Mucosa of gallbladder (tissue), 1 donor: ENCODE measurements at places on chromosomes 6 and 20.
A peak's percentile ranks its signal among the peaks of the same experiment; 100 is the strongest.

GRCh38 chr6:27294409-27294808 lies 17.7 kb downstream of the POM121L2 start:
- DNase-seq, result no peak

DNA sequence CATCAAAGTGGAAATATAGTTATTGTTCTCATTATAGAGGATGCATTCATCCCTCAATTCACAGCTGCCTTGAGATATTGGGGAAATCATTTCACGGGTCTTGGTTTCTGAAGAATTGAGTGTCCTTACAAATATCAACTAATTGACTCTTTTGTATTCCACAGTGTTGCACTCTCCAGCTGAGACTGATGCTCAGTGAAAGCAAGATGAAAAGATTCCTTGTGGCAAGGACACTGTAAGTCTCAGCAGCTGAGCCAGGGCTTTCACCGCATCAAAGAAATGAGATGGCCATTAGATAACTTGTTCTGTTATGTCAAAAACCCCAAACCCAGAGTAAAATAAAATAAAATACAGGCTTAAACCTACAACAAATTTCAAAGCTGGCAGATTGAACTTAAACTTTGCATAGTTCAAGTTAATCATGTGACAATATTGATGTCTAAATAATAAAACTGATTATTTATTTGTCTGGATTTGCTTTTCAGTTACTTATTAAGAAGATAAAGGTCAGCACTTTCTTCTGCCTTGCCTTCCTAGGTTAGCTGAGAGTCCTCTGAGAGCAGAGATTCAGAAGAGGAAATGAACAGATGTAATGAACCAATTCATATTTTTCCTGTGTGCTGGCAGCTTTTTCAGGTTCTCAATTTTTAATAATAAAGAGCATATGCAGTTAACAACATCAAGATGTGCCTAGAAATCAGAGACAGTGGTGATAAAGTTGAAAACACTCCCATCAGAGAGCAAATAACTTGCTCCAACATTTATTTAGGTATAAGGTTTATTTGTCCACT lies 82.4 kb upstream of the SMLR1 start:
- no peak for DNase-seq

GRCh38 chr20:56653211-56653610 lies 24.1 kb downstream of the TFAP2C start:
- no peak for DNase-seq

- peak; percentile 70 for DNase-seq
Measured at GRCh38 chr6:35392111-35392702, 49.8 kb downstream of the PPARD start.

DNA sequence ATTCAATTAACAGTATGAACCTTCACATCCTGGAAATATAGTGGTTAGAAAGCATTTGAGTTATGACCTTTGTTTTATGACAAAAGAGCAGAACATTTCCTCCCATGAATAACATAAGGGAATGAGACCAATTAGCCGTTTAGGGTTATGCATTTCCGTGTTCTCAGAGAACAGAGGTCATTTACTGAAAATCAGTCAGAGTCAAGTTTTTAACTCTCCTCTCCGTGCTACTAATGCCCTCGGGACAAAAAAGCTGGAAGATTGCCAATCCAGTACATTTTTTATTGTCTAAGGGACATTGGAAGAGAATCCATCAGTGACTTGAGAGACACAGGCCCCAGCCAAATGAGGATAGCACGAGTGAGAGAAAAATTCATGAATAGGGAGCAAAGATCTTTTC lies 632.7 kb downstream of the RFPL4B start:
- no peak for DNase-seq

DNA sequence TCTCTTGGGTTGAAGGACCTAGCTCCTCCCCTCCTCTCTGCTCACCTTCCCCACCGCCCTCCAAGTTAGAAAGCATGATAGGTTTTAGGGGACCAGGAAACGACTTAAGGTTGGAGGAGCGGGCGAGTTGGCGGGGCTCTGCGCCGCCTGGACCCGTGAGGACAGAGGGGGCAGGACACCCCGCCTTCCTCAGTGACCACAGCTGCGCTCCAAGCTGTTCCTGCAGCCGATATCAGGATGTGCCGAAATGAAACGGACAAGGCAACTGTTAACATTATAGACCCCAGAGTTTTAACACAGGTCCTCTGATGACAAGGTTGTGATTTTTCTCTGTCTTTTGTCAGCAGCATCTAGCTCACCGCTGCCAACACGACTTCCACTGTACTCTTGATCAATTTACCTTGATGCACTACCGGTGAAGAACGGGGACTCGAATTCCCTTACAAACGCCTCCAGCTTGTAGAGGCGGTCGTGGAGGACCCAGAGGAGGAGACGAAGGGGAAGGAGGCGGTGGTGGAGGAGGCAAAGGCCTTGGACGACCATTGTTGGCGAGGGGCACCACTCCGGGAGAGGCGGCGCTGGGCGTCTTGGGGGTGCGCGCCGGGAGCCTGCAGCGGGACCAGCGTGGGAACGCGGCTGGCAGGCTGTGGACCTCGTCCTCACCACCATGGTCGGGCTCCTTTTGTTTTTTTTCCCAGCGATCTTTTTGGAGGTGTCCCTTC lies at the start of gene GRM1:
Gene GRM1, plus strand, starts transcription at position 212 of the 722 bp plus-strand sequence. Its CDS starts 456 bp downstream, at position 668.
- no peak for DNase-seq

DNA sequence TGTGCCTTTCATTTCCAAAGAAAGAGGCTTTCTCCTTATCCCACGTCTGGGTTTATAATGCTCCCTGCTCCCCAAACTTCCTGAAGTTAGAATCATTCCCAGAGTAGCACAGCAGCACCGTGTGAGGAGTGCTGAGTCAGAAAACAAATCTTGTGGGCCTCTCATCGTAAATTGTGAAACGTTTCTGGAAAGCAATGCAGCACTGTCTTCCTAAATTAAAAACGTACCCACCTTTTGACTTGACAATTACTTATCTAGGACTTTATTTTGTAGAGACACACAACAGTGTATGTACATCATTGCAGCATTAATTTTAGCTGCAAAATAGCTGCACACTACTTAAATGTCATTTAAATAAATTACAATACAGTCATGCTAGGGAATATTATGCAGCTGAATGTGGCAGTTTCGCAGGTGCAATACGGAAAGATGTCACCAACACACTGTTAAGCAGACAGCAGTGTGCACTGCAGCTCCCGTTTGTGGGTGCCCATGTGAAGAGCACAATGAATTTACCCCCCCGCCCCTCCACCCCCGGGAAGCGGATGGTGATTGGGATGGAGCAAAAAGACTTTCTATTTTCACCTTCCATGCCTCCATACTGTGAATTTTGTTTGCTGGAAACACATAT lies 30.8 kb downstream of the RRBP1 start:
- no peak for DNase-seq

- DNase-seq, result no peak
Measured at GRCh38 chr6:1297746-1298145, 14.2 kb upstream of the FOXQ1 start.

DNA sequence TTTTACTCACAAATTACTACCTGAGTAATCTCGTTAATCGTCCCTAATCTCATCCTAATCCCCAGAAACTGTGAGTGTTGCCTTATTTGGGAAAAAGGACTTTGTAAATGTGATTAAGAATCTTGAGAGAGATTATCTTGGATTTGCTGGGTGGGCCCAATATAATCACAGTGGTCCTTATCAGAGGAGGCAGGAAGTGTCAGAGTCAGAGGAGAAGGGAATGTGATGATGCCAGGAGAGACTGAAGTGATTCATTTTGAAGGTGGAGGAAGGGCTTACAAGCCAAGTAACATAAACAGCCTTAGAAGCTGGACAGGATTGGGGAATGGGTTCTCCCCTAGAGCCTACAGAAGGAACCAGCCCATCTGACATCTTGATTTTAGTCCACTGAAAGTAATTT lies 16.7 kb downstream of the RPP21 start:
- no peak for DNase-seq

DNA sequence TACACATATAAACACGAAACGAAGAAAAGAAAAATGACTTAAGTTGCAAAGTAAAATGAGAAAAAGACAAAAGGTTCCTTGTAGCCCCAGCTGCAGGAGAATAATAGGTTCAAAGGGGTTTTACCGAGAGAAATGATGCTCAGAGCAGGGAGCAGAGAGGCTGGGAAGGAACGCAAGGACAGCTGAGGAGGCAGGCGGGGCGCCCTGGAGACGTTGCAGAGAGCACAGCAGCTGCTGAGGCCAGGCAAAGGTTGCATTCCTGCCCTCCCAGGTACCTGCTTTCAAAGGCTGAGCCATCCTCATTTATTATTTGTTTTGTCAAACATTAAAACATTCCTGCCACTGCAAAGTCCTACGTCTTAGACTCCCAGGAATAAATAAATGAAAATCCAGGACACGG lies 16.2 kb upstream of the VAPB start:
- no peak for DNase-seq

DNA sequence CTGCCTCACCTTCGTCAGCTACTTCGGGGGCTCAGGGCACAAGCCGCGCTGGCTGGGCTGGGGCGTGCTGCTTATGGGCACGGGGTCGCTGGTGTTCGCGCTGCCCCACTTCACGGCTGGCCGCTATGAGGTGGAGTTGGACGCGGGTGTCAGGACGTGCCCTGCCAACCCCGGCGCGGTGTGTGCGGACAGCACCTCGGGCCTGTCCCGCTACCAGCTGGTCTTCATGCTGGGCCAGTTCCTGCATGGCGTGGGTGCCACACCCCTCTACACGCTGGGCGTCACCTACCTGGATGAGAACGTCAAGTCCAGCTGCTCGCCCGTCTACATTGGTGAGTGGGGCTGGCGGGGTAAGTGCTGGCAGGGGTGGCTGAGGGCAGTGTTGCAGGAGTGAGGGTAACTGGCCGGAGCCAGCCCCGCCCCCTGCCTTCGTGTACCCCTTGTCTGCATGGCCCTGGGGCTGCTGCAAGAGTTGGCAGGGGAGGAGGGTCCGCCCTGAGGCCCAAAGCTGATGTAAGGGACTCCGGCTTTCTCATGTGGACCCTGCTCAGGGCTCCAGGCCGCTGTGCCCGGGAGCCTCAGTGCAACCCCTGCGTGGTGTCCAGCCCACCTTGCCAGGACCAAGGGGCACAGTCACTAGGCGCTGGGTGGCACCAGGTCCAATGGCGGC lies 14.8 kb downstream of the SLCO4A1 start:
- DNase-seq, result no peak

DNA sequence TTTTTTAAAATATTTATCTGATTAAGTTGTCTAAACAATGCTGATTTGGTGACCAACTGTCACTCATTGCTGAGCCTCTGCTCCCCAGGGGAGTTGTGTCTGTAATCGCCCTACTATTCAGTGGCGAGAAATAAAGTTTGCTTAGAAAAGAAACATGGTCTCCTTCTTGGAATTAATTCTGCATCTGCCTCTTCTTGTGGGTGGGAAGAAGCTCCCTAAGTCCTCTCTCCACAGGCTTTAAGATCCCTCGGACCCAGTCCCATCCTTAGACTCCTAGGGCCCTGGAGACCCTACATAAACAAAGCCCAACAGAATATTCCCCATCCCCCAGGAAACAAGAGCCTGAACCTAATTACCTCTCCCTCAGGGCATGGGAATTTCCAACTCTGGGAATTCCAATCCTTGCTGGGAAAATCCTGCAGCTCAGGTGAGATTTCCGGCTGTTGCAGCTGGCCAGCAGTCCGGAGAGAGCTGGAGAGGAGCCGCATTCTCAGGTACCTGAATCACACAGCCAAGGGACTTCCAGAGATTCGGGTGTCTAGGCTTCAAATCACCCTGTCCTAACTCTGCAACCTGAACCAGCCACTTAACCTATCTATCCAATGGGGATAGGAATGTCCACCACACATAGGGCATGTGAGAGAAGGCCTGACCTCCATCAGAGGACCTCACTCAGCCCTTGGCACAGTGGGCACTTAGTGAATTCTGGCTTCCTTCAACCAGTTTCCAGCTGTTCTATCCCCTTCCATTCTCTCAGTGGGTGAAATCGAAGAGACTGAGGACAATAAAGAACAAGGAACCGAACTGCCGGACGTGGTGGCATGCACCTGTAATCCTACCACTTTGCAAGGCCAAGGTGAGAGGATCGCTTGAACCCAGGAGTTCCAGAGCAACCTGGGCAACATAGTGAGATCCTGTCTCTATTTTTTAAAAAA lies 3.1 kb downstream of the TNF start:
- DNase-seq, result no peak

- no peak for DNase-seq
Measured at GRCh38 chr6:126716032-126716431, 376.1 kb downstream of the CENPW start.

DNA sequence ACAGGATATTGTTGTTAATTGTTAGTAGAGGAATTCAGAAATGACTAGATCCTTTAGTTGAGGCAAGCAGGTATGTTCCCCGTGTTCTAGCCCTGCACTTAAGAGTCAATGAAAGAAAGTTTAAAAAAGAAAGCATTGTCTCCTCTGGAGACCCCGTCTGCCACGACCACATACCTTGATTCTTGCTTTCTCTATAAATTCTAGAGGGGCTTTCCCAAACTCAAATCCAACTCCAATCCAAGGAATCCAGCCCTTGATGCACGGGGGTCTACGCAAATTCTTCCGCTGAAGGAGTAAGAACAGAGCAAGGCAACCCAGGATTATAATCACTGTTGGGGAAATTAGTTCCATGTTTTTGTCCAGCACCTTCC lies 401 bp downstream of the CYP39A1 start:
- no peak for DNase-seq

DNA sequence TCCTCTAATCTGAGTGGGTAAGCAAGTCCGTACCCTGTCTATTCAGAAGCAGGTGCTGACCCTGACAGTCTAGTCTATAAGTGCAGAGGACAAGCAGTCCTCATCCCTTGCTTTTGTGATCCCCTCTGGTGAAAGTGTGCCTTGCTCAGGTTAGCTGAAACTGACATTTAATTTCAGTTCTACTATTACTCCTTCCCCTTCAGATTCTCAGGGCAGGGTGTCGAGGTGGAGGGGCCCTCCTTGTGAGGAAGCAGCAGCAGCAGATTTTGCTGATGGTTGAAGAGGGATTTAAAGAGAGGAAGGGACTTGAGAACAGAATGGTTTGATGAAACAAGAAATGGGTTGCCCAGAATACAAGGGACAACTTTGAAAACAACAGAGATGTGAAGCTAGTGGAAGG lies 309.3 kb downstream of the CLIC5 start:
- DNase-seq, result no peak

- peak; percentile 91 for DNase-seq
Measured at GRCh38 chr20:50304923-50305635, 114.4 kb downstream of the CEBPB start.

DNA sequence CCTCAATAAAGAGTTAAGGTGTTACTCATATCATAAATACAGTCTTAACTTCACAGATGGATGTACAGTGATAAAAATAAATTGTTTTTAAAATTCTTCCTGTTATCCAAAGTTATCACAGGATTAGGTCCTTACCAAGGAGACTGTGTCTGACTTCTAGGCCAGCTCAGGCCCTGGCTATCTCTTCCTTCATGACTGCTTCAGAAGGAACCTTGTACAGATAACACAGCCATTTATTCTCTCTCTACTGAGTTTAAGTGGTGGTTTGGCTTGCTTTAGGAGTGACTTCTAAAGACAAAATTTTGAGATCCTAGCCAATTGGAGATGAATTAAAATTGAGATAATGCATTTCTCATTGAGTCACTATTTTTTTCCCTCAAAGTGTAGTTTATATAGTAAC lies 40.8 kb upstream of the RNF182 start:
- DNase-seq, result no peak

GRCh38 chr20:57301026-57301425 lies 28.6 kb upstream of the SPO11 start:
- DNase-seq, result no peak
